ENCODE measurements at places on chromosomes 12 and 14. TPM values are rescaled to one million over a fixed set of nuclear protein-coding genes. Genes with fewer than 3 reads are reported as not detected.

GRCh38 chr12:90253136-90253535 lies 544.5 kb upstream of the ATP2B1 start:
- DNase-seq = no peak

GRCh38 chr14:90607141-90607540 lies 209.1 kb downstream of the TTC7B start:
- no peak for DNase-seq

DNA sequence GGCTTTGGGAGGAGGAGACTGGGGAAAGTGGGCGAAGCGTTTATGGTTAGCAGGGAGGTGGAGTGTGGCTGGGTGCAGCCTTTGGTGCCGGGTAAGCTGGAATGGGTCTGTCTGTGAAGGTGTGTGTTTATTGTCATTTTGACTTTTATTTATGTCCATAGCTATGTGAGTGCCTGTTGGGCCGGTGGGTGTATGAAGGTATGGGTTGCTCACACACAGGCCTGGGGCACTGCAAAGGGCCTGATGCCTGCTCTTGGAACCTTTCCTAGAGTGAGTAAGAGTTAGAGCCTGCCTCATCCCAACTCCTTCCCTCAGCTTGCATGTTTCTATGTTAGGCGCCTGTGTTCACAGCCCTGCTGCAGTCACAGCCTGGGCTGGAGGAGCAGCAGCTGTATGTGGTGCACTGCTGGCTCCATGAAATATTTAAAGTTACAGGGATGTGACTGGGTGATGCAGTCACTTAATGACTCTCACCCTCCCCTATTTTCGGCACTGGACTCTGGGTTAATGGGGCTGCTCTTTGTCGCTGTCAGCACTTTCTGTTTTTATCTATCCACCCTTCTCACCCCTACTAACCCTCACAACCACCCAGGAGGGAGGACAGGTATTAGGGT lies 2.6 kb upstream of the PPP1R1A start:
- DNase-seq = no peak

DNA sequence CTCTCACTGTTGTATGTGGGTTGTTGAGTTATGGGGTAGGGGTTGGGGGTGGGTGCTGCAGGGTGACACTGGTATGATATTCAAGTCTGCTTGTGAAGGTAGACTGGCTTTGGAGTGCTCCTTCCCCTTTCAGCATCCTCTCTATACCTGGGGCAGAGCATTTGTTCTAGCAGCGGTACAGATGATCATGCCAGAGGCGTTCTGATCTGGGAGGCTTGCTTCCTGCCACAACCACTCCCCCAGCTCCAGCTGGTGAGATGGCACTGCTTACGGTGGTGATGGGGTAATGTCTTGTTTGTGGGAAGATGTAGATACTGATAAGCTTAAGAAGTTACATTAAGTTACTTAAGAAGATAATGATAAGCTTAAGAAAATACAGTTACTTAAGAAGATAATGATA lies 131.8 kb downstream of the ERC1 start:
- DNase-seq = no peak

- DNase-seq = peak; percentile 80
Measured at GRCh38 chr12:47758834-47759690, at the start of gene RAPGEF3. TSS of gene RAPGEF3 (minus strand) at chr12:47758880. CDS start at chr12:47758556, 324 bp downstream.

- DNase-seq = no peak
Measured at GRCh38 chr12:122790393-122791075, 16.2 kb downstream of the CCDC62 start.

- DNase-seq = no peak
Measured at GRCh38 chr14:61234215-61234916, 46.8 kb downstream of the TMEM30B start.

GRCh38 chr14:22533057-22533704 lies 55.8 kb downstream of the DAD1 start:
- no peak for DNase-seq

PIWIL1 gene
- 0.89 TPM for total RNA-seq

LRRK2 gene
- 29.3 TPM for total RNA-seq

SRSF9 gene
- total RNA-seq = 95.7 TPM

ANO4 gene
- total RNA-seq = 29.7 TPM

MMP14 gene
- 12.9 TPM for total RNA-seq

Measured in dorsolateral prefrontal cortex (tissue), 122 donors.